ENCODE measurements at places on chromosomes 5 and 9.

- DNase-seq, result no peak
Measured at GRCh38 chr5:136308212-136308795, 57.0 kb downstream of the TRPC7 start.

- no peak for DNase-seq
Measured at GRCh38 chr9:16718952-16719351, 151.5 kb downstream of the BNC2 start.

DNA sequence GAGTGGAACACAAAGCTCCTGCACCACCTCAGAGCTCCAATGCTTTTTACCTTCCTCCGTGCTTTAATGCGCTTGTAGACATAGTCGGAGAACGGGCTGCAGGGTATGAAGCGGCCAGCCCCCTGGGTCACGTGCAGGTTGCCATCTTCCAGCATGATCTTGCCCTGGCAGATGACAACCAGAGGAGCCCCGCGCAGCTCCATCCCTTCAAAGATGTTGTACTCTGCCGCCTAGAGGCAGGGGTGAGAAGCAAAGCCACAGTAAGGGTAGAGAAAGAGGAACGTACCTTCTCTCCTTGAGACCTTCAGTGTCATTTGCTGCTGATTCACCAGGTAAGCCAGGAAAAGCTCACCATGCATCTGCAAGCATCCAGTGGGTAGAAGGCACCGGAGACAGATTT is 112.3 kb downstream of the DPYSL3 start:
- no peak for DNase-seq

DNA sequence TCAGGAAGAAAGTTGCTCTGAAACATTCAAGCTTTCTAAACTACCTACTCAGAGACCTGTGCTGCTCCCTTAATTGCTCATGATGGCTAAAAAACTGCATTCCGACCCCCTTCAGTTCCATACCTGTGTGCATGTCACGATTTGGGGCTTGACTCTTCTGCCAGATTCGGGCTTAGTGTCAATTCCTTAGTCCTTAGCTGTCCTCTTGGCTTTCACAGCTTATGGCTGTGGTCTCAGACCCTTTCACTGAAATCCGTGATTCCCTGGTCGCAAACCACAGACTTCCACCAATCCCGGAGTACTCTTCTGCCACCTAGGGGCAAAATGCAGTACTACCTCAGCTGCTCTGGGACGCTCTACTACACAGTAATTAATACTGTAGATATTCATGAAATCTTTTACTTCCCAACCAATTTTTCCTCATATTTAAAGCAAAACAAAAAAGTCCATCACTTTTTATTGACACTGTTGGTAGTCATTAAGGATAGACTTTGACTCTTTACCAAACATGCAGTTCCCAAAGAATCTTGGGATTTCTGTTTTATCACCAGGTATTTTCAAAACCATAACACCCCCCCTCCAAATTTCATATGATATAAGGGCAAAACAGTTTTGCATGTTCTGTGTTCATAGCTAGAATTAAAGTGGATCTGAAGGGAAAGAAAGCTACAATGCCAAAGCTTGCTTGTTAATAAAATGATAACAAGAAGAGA is 617.4 kb downstream of the SLCO4C1 start:
- DNase-seq, result no peak

DNA sequence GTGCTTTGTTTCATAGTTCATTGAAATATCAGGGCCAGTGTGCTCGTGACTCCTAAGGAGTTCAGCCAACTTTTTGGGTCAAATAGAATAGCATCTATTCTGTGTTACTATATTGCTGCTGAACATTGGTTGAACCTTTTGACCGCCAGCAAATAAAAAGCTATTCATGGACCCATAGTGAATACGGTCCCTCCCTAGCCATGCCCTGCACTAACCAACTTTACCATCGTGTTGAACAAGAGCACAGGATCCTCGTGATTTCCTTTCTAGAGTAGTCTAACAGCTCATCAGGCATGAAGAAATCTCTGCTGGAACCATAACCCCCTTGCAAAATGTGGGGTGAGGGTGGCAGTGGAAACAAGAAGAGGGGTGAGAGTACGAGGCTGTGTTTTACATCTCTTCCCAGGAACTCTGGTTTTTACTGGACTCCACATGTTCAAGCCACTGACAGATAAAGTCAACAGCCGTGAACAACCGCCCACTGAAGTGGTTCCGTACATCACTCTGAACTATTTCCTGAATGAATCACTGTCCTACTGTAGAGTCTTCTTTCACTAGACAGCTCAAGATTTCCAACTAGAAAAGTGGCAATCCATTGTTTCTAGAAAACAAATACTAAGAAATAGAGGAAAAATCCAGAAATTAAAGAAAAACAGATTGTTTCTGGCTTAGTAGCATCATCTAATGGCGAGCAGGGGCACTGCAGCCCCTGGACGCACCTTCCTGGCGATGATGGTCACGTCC is 70.1 kb upstream of the SPATA31E1 start:
- DNase-seq, result no peak

DNA sequence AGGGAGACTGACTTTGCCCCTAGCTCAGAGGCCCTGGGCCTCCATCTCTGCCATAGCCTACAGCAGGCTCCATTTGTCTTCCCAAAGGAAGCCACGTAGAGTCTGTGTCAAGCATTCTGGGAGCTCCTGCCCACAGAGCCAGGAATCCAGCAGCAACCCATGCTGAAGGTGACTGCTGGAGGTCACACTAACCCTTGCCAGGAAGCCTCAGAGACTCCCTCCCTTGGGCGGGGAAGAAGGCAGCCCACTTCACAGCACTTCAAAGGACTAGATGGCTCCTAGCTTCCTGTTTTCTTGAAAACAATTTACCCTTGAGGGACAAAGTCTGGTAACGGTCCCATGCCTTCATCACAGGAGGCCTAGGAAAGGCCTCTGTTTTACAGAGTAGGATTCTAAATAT is 1.7 kb downstream of the CKMT2 start:
- no peak for DNase-seq

DNA sequence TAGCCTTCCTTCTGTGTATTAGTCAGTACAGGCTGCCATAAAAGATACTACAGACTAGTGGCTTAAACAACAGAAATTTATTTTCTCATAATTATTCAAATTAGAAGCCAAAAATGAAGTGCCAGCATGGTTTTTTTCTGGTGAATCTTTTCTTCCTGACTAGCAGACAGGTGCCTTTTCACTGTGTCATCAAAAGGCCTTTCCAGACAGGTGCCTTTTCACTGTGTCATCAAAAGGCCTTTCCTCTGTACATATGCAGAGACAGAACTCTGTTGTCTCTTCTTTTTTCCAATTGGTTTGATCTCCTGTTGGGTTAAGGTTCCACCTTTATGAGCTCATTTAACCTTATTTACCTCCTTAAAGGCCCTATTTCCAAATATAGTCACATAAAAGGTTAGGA is 599.9 kb downstream of the ISL1 start:
- DNase-seq, result no peak

Data from cortex of kidney (tissue), 1 donor.